Renal cortical epithelial cell (primary cell): ENCODE measurements at places on chromosomes 6 and 20.

DNA sequence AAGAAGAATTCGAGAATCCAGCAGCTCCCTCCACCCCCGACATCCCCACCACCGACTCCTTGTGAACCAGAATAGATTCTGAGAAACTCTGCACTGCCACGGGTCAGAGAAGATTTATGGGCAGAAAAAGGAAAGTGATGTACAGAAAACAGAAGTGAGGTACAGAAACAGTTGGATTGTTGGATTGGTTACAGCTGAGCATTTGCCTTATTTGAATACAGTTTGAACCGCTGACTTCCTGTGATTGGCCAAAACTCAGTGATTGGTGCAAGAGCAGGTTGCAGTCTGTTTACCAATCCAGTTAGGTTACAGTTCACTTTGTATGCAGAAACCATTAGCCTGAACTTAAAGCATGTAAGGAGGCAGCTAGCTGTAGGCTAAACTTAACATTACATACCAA lies 131.2 kb upstream of the HDDC2 start:
- no peak for DNase-seq

- DNase-seq = peak; percentile 94
Observed at GRCh38 chr6:169292338-169293124, 38.9 kb upstream of the THBS2 start.

GRCh38 chr6:158036261-158036660 lies 54.6 kb downstream of the SYNJ2 start:
- no peak for DNase-seq

- no peak for DNase-seq
Observed at GRCh38 chr6:170082067-170082466, 208.8 kb downstream of the DLL1 start.

DNA sequence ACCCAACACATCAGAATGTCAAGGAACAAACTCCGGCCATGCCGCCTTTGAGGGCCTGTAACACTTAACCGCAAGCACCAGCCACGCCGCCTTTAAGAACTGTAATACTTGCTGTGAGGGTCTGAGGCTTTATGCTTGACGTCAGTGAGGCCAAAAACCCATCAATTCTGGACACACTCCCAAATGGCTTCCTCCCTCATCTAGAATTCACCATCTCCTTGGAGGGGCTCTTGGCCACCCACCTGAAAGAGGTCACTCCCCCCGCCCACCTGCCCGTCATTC lies 10.4 kb upstream of the PXDC1 start:
- DNase-seq = no peak

- DNase-seq = peak; percentile 43
Observed at GRCh38 chr6:55399351-55399750, 72.1 kb downstream of the GFRAL start.
